ENCODE measurements at places on chromosomes 5 and 9.

GRCh38 chr9:81394881-81395675, 294.3 kb downstream of the TLE1 start:
- DNase-seq = no peak

DNA sequence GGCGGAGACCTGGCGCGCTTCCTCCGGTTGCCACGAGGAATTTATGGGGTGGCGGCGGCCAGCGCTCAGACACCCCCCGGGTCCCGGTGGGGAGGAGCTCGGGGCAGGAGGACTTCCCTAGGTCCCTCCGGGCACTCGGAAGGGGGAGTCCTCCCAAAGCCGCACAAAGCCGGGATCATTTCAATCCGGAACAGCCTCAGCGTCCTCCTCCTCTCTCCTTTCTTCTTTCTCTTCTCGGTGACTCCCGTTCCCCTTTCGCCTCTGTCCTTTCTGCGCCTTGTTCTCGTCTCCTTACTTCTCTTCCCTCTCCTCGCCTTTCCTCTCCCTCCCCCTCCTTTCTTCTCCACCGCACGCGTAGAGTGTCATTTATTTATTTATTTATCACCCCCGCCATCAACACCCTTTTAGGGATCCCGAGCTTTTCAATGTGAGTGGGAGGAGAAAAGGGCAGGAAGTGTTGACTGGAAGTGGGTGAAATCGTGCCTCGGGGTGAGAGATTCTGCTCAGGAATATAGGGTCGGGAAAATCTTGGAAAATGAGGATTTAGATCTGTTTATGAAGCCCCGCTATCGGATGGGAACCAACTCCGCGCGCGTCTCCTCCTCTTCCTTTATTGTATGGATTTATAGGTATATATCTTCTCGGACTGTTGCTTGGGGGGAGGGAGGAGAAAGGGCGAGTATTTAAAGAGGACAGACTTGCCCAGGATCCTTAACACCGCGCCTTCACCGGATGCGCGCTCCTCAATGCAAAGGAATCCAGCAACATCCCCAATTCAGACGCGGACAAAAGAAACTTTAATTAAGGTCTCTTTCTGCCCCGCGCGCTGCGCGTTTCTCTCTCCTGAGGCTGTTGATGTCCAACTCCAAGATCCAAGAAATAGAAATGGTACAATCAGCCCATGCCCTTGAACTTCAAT, 2.0 kb upstream of the ZNF462 start:
- peak; percentile 56 for DNase-seq

- peak; percentile 40 for DNase-seq
These were observed 64.3 kb downstream of the IRX1 start for GRCh38 chr5:3659907-3660306.

DNA sequence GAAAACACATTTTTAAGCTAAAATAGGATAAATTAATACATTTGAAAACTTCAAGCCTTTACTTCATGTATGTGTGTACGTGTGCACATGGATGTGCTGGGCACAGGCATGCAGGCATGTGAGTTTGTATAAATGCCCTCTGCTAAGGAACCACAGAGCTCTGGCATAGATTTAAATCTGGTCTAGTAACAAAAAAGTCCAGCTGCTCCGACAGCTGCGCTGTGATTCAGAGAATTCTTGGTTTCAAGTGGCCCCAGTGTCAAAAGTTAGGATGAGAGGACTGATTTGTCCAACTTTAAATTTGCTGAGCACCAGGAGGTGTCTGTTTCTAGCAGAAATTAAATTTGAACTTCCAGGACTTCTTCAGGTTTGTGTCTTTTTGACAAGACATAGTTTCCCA, 203.7 kb upstream of the TUT7 start:
- peak; percentile 18 for DNase-seq

- DNase-seq = peak; percentile 12
These were observed 713.6 kb downstream of the TLE4 start for GRCh38 chr9:80285326-80285725.

GRCh38 chr5:43041110-43041668, 1.1 kb upstream of the ANXA2R start:
- peak; percentile 71 for DNase-seq

DNA sequence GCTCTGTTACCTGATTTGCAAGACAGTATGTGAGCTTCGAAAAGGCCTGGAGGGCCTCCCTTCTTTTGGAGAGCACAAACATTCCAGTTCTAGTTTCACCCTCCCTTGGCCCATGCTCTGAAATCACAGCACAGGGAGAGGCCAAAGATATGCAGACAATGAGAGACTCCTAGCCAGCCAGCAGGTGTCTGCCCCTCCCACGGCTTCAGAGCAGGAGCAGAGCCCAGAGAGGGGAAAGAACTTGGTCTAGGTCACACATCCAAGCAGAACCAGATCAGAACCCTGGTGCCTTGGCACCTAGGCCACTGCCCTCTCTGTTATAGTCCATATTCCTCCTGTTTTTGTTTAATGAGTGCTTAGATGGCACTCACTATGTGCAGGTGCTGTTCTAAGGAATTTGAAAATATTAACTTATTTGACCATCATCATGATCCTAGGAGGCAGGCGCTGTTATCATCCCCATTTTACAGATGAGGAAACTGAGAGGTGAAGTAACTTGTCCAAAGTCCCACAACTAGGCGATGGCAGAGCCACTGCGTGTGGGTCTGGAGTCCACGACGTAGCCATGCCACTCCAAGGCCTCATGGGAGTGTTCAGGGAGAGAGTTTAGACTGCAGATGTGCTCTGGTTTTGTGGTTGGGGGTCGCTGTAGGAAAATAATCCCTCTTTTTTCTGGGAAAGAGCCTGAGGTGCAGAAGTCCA, 27.2 kb downstream of the TMOD1 start:
- DNase-seq = no peak

GRCh38 chr5:14082973-14083372, 60.2 kb upstream of the TRIO start:
- no peak for DNase-seq

DNA sequence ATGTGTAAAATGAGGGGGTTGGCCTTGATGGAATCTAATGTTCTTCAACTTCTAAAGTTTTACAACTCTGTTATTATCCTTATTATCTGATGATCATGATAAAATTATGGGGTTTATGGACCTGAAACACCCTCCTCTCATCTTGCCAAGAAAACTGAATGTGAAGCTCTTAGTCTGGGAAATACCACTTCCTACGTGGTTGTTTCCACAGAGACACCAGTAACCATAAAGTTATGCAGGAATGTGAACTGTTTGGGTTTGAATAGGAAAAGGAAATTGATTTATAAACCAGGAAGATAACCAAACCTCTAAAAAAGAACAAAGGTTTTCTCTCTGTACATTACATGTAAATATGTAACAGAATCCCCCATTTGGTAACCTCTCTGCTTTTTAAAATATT, 28.3 kb upstream of the RAI14 start:
- peak; percentile 92 for DNase-seq

DNA sequence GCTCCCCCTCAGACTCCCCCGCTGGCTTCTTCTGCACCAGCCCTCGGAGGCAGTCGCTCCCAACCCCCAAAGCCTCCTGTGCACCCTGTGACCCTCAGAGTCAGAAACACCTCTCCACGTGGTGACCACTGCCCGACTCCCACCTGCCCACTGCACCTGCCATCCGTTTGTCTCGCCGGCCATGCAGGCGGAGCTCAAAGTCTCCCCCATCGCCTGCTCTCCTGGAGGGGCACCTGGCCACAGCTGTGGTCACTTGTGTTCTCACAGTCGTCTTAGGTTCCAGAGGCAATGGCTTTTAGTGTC, 38.2 kb downstream of the MRPL36 start:
- DNase-seq = no peak

DNA sequence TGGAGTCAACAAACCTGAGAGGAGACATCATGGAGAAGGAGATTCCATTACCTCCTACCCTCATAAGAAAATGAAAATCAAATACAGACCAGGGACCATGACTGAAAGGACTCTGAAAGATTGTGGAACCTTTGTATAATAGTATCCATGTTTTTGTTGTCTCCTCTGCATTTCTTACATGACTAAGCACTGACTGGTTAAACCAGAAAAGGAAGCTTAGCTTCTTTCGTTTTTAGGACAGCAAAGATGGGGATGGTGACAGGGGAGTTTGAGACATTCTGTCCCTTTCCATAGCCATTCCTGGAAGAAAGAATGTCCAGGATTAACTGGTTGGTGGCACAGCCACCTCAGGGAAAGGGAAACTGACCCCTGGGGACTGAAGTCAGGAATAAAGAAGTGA, 22.2 kb downstream of the ITGA1 start:
- peak; percentile 34 for DNase-seq

DNA sequence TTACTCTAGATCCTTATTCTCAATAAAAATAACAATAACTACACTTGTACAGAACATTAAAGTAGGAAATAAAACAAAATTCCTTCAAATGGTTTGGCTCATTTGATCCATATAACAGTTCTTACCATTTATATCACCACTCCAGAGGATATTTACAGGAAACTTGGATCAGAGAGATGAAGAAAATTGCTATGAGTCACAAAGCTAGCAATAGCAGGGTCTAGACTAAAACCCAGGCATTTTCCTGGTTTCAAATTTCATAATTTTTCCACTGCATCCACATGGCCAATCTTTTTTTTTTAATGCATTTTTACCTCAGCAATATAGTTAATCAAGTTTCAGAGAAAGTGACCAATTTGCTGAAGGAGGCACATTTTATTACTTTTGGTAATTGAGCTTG, 299.2 kb downstream of the ELAVL2 start:
- DNase-seq = peak; percentile 65

DNA sequence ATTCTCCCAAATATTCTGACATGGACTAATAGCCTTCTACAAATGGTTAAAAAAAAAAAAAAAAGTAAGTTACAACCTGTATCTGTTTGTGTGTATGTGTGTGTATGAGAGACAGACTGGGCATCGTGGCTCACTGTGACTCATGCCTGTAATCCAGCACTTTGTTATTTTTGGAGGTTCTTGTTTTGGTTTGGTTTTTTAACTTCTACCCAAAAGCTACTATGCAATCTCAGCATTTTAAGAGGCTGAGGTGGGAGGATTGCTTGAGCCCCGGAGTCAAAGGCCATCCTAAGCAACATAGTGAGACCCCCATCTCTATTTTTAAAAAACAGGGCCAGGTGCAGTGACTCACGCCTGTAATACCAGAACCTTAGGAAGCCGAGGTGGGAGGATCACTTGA, 17.6 kb upstream of the HAVCR1 start:
- peak; percentile 7 for DNase-seq

Measured in fibroblast of upper back skin (primary cell).